Activated CD8-positive, alpha-beta T cell treated with anti-CD3 and anti-CD28 coated beads for 36 hours (primary cell): ENCODE measurements at places on chromosomes 6 and 20. TPM values are rescaled to one million over a fixed set of nuclear protein-coding genes. Genes with fewer than 3 reads are reported as not detected.

DNA sequence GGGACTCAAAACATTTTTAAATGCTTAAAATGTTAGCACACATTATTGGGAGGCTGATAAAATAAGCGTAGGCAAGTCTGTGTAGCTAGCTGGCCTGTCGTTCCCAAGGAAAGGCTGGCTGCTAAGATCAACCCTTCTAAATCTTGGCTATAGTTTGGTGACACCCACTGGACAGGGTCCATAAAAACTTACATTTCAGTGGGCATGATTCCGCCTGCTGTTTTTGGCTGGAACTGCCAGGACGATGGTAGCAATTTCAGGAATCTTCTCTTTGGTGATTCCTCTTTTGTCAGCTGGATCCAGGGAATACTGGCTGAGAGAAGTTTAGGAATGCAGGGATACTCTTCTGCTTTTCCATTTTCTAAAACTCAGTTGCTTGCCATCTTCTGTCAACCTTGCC is 162.2 kb downstream of the NKAIN2 start:
- DNase-seq, result no peak

DNA sequence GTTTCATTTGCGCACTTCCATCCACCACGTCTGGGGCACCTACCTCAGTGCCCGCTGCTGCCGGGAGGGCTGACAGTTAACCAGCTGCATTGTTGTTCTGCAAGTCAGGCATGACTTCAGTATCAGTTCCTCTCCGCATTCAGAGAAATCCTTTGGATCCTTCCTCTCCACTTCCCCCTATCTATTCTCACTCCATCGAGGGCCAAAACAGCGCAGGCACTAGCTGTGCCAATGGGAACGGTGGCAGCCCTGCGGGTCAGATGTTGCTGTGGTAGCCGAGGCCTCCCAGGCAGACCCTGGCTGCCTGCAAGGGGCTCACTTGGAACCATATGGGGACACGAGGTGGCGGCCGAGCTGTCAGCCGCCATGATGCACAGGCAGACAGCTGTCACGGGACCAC is 64.2 kb upstream of the INSM1 start:
- DNase-seq, result no peak

Gene TBC1D32
- total RNA-seq, result 10.4 TPM

DNA sequence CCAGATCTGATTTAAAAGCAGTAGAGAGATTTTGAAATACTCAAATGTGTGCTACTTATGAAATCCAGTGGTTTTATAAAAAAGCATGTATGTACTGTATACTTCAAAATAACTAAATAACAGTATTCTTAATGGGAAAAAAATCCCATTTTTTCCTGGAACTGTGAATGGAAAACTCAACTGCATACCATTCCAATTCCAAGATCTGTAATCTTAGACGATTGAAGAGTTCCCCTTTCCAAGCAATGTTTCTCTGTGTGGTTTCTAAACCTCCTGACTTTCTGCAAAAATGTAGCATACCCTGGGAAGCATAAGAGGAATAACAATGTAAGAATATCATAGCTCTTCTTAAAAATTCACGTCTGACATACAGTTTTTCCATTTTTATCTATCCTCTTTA is 40.3 kb upstream of the HIVEP2 start:
- no peak for DNase-seq

DNA sequence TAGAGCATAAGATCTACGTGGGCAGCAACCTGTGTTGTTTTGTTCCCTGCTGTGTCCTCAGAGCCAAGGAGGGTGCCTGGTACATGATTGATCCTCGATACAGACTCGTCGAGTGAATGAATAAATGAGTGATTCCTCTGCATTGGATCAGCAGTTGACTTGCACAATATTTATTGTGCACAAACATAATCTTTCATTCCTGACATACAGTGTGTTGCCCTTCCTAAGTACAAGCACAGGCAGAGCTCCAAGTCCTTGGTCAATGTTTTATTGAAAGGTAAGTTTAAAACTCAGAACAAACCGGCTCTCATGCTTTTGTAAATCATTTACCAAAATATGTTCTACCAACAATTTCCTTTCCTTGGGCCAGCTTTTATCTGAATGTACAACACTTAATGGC is 57.4 kb downstream of the STMND1 start:
- no peak for DNase-seq

- no peak for DNase-seq
These were observed 33.1 kb upstream of the FAM83D start for GRCh38 chr20:38893056-38893564.

GRCh38 chr6:79506251-79506650 is 31.0 kb downstream of the LCA5 start:
- DNase-seq, result no peak

GRCh38 chr20:47139934-47140535 is 216.5 kb downstream of the ZMYND8 start:
- no peak for DNase-seq

DNA sequence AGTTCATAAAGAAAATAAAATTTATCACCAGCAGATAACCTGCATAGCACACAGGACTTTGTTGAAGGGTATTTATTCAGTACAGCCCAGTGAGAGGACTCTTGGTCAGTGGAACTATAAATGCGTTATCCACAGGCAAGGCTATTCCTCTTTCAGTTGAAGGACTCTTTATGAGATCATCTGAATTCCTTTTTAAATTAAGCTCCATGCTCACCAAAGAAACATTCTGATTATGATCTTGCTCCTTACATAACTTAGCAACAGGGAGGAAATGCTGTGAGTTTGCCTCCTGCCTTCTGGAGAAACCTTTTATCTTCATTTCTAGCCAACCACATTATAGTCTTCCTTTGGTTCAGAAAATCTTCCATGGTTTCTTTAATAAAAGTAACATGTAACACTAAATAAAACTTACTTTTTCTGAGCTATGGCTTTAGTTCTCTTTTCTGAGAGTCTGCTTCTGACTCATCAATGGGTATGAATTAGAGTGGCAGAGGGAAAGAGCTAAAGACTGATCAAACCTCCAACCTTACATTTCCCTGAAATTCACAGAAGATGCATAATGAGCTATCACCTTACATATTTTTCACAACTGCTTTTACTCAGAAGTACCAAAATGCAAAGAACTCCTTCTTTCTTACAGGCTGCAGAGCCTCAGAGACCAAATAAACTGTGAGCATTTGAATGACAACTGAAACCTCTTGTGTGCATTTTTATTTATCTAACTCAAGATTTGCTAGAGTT is 267.2 kb downstream of the ADGRG6 start:
- no peak for DNase-seq

DNA sequence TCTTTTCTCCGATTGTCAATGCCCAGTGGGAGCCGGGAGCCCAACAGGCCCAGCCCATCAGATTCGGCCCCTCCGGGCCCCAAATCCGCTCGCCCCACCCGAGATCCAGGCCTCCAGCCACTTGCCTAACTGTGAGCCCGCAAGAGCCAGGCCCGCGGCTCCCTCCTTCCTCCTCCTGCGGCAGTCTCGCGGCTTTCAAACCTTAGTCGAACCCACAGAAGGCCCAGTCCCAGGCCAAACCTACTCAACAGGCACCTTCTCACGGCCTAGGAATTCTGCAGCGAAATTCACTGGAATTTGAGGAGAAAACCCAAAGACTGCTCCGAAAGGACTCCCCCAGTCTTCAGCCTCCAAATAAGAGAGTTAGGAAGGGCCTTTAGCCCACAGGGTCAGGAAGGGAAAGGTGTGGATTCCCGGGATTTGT is 2.8 kb upstream of the TFAP2A start:
- no peak for DNase-seq

- DNase-seq, result no peak
These were observed 13.1 kb upstream of the SAYSD1 start for GRCh38 chr6:39128106-39128505.

DNA sequence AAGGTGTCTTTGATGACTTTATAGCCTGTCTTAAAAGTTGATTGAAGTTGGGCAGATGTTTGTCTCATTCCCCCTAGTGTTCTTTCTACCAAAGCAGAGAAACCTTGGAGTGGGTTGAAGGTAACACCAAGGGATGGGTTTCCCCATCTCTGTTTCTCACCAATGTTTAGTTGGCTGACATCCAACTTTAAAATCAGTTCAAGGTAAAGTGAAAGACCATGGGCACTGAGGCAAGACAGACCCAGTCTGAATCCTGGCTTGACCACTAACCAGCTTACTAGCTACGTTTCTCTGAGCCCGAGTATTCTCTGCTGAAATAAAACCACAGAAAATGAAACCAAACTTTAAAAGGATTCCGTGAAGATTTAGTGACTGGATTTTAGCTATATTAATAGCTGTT is 258.9 kb downstream of the KIF16B start:
- DNase-seq, result no peak
